Motor neuron (in vitro differentiated cells): ENCODE measurements at places on chromosomes 2 and 18. TPM values are rescaled to one million over a fixed set of nuclear protein-coding genes. Genes with fewer than 3 reads are reported as not detected.

GRCh38 chr2:42492691-42493467, 903 bp downstream of the KCNG3 start:
- no peak for ATAC-seq

FEV gene
- total RNA-seq = 0.93 TPM in 1 of 2 replicates, not detected in the other

ATP6V1C2 gene
- 0.50 and 1.0 TPM in 2 replicates for total RNA-seq

GRCh38 chr2:5668682-5669250, 23.4 kb upstream of the SOX11 start:
- ATAC-seq = no peak
